Stimulated activated CD4-positive, alpha-beta T cell treated with anti-CD3 and anti-CD28 coated beads, Interleukin-4, amount 100 ng/mL, for 4 hours (primary cell): ENCODE measurements at places on chromosomes 7 and 10.

DNA sequence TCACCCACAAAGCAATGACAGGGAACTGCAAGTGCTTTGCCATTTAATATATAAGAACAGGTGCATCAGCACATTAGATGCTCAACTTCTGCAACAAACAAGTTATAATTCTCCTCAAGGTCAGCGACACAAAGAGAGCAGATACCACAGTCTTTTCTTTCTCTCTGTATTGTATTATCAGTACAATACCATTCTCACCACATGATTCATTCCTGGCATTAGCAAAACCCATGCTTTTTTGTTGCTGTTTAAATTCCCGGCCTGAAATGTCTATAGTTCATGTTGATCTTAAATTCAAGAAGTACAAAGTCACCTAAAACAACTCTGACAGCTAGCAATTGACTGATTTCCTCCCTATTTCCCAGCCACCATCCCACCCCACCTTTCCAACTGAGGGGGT lies 111.8 kb upstream of the FEZF1 start:
- no peak for DNase-seq

DNA sequence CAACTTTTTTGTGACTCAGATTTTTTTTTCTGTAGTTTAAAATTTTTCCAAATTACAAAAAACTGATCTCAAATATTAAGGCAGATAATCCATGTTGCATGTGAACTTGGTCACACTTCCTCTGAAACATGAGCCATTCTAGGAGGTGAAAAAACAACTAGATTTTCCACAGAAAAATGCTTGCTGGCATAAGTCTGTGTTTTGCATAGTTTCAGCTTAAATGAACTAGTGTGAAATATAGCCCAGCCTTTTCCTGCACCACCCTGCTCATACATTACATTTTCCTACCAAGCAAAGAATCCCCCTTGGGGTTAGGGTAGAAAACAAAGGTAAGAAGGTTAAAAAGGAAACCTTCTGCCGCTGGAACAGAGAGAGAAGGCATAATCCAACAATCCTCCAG lies 48.2 kb downstream of the SLC25A13 start:
- DNase-seq: no peak

GRCh38 chr7:148986742-148987009 lies 41.6 kb downstream of the PDIA4 start:
- DNase-seq: no peak

DNA sequence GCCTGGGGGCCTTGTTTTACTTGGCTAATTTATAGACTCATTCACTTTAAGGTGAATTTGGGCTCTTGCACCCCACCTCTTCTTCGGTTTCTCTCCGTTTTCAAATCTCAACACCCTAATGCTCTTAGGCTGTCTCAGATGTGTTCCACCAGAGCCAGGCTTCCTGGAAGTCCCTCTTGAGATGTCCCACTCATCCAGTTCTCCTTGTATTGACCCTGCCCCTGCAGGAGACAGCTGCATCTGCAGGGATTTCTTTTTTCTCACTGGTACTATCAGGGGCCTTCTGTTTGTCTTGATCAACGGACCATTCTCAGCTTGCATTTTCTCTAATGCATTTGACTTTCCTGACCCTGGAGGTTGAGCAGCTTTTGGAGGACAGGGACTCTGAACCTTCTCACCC lies 279.5 kb downstream of the GALNT17 start:
- DNase-seq: no peak

GRCh38 chr10:31914370-31914769 lies 14.3 kb downstream of the ARHGAP12 start:
- DNase-seq: no peak

DNA sequence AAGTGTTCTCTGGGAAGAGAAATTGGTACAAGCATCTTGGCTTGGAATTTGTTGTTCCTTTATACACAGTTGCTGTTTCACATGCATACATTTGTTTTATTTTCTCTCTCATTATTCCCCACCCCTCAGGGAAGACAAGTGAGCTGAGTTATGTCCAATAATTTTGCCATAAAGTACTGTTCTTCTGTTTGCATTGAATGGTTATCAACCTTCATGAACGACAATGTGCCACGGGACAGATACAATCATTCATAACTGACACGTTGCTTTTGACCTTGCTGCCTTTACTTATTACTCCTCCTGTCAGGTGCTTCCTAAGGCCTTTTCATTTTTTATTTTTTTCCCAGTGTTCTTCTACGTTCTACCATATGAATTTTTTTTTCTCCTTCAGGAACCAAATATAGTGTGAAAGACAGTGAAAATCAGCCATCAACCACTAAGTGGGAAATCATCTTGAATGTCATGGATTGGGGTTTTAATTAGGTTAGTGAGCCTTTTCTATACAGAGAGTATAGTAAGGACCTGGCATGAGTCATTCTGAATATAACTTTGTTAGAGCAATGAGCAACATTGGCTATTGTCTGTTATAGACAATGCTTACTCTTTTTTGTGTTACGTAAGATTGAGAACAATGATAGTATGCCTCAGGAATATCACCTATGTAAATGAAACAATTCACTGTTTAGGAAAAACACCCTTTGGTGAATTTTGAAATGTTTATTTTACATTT lies 383.2 kb downstream of the MALRD1 start:
- no peak for DNase-seq

GRCh38 chr10:34092891-34093290 lies 722.2 kb downstream of the PARD3 start:
- no peak for DNase-seq

DNA sequence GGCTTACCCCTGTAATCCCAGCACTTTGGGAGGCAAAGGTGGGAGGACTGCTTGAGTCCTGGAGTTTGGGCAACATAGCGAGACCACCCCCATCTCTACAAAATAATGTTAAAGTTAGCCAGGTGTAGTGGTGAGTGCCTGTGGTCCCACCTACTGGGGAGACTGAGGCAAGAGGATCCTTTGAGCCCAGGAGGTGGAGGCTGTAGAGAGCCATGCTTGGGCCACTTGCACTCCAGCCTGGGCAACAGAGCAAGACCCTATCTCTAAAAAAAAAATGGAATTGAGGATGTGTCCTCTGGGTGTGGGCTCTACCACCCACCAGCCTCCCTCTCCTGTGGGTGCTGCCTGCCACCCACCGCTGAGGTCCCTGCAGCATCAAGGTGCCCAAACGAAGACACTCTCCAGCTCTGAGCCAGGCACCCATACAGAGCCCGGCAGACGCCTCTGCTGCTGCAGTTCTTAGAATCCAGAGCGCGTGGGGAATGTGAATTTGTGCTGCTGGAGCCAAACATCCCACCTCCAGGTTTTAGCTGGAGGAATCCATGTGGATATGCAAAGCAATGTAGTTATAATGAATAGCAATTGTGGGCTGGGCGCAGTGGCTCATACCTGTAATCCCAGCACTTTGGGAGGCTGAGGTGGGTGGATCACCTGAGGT lies 176.0 kb upstream of the TNRC18 start:
- DNase-seq: no peak

DNA sequence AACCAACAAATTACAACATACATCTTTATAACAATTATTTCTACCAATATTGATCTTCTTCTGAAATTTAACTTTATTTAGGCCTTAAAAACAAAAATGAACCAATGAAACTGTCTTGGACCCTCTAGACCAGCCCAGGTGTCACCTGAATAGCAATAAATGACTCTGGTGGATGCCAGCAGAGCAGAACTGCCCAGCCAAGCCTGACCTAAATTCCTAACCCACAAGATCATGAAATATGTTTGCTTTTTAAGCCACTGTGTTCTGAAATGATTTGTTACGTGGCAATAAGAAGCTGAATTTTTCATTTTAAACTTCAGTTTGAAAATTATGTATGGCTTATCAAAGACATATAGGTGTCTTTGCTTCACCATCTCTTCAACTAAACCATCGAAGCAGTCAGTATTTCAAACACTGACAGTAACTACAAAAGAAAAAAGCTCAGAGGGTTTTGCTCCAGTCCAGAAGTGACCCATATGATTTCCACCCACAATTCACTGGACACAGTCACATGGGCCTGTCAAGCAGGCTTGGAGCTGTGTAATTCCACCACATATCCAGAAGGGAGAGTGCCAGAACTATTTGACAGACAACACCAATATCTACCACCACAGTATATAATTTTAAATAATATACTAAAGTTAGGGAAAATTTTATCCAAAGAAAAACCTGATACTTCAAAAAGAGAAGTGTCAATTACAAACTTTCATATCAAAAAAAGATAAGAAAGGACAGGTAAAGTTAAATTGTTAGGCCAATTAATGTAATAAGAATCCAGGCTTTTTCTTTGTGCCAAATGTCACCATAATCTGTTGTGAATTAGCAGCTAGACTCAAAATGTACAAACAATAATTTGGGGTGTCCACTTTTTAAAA lies 94.5 kb downstream of the KMT2C start:
- DNase-seq: no peak

GRCh38 chr7:105854498-105854897 lies 21.9 kb downstream of the ATXN7L1 start:
- DNase-seq: no peak

GRCh38 chr7:112987171-112987570 lies 99.5 kb downstream of the GPR85 start:
- DNase-seq: no peak

DNA sequence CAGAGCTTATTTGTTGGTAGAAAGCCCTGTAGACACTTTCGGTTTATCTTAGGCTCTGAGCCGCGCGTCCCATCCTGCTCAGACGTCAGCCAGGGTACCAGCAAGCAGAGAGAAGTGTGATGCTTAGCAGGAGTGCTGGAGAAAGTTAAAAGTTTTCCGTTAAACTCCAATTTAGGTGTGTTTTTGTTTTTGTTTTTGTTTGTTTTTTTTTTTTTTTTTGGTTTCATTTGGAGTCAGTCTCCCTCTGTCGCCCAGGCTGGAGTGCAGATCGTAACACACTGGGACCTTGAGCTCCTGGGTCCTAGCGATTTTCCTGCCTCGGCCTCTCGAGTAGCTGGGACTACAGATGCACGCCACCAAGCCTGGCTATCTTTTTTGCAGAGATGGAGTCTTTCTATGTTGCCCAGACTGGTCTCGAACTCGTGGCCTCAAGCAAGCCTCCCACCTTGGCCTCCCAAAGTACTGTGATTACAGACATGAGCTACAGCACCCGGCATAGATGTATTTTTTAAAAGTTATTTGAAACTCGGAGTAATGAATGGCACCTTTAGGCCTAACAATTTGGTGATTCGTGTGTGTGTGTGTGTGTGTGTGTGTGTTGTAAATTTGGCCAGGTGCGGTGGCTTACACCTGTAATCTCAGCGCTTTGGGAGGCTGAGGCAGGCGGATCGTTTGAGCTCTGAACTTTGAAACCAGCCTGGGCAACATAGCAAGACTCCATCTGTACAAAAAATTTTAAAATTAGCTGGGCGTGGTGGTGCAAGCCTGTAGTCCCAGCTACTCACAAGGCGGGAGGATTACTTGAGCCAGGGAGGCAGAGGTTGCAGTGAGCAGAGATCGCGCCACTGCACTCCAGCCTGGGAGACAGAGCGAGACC lies 1.3 kb upstream of the HIP1 start:
- no peak for DNase-seq

DNA sequence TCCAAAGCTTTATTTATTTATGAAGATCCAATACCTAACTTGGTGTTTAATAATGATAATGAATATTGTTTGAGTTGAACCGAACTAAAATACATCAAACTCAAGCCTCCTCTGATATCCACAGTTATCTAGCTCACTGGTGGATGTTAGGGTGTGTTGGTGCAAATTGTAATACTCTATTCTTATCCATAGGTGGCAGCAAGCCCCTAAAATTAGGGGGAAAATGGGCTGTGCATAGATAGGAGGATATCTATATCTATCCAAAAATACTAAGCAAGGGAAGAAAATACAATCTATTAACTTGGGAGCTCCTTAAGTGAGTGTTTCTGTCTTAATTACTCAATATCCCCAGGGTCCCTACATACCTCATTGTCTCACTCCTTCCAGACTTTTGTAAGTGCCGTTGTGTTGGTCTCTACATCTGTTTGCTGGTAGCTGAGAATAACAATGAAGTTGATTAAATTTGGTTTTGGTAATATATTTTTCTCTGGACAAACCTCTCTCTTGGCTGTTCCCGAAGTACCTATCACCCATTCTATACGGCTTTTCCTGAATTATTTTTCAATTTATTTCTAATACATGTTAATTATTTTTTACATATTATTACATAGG lies 55.0 kb upstream of the VWDE start:
- no peak for DNase-seq

- no peak for DNase-seq
Observed at GRCh38 chr7:155857141-155857540, 44.9 kb upstream of the SHH start.

DNA sequence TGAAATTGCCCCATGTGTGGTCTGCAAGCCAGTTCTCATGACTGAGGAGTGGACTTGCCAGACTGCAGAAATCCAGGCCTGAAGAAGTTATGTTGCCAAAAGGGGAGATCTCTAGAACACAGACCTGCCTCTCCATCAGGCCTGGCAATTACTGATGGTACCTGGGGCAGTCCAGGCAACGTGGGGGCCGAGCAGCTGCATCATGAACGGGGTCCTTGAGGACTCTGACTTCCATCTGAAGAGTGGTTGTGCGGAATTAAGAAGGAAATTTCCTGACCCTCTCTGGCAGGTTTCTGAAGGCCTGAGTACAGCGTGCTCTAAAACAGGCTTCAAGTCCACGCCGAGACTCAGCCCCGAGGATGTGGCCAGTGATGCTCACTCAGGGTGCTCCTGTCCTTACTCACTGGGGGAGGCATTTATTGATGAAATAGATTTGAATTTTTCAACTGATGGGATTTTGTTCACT lies 30.4 kb downstream of the RAMP3 start:
- DNase-seq: no peak

- no peak for DNase-seq
Observed at GRCh38 chr7:74439541-74439940, 14.2 kb upstream of the GTF2IRD1 start.

- no peak for DNase-seq
Observed at GRCh38 chr10:21285207-21285606, 240.3 kb downstream of the SKIDA1 start.

DNA sequence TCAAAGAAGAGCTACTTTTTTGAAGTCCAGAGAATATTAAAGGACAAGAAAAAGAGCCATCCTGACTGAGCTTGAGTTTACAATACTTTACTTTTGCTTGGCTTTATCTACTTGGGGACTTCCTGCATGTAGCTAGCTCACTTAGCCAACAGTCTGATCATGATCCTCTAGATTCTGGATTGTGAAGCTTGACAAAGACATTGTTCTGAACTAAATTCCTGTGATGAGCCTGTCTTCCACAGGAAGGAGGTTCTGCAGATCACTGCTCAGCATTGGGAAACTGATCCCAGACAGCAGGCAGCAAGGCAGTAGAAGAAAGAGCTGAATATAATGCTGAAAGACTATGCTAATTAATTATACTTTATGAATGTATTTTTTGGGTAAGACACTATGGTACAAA lies 296.4 kb downstream of the DGKB start:
- no peak for DNase-seq
